ENCODE measurements at places on chromosomes 6 and 20. TPM values are rescaled to one million over a fixed set of nuclear protein-coding genes. Genes with fewer than 3 reads are reported as not detected.

- H3K27me3 ChIP-seq, result no peaks in the 10 kb centered on the region
- no peak overlapping the region for H3K4me3 ChIP-seq
- H3K4me1 ChIP-seq, result no peaks in the 10 kb centered on the region
- no peaks in the 10 kb centered on the region for H3K36me3 ChIP-seq
These were observed 126.8 kb downstream of the IPCEF1 start for GRCh38 chr6:154229786-154230185.

DNA sequence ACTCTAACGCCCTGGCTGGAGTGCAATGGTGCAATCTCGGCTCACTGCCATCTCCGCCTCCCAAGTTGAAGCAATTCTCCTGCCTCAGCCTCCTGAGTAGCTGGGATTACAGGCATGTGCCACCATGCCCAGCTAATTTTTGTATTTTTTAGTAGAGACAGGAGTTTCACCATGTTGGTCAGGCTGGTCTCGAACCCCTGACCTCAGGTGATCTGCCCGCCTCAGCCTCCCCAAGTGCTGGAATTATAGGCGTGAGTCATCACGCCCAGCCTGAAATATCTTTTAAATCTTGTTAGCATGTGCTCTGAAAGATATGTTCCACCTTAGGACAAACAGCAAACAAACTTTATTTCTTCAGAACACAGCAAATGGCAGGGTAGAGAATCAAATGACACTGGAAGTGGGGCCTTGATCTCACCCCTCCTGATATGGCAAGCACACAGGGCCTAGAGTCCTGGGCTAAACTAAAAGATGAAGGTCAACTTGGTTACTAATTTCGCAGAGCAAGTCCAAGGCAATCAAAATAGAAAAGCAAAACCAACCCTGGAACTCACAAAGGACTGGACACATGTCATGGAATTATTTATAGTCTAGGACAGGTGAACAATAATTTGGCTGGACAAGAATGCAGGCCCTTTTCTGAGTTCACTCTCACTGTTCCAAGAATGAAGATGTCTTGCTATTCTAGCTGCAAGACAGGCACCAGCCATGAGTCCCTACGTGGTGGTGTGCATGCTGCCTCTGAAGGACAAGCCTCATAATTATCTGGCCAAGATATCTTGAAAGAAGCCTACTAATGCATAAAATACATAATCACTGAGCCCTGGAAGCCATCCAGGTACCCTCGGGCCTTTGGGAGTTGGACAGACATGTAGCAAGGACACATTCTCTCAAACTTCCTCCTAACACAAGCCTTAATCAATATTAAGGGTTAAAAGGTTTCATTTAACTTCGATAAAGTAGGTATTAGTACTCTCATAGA, 35.6 kb downstream of the B4GALT5 start:
- H3K27ac ChIP-seq, result no peak overlapping the region
- H3K36me3 ChIP-seq, result no peaks in the 10 kb centered on the region
- H3K27me3 ChIP-seq, result no peaks in the 10 kb centered on the region
- H3K4me1 ChIP-seq, result peaks cover 27% of the 10 kb centered on the region
- no peak overlapping the region for H3K4me3 ChIP-seq

GRCh38 chr6:8481727-8482126, 46.4 kb upstream of the SLC35B3 start:
- no peak for DNase-seq
- H3K27me3 ChIP-seq, result no peaks in the 10 kb centered on the region
- no peak overlapping the region for H3K27ac ChIP-seq
- H3K4me1 ChIP-seq, result no peaks in the 10 kb centered on the region
- no peaks in the 10 kb centered on the region for H3K36me3 ChIP-seq
- H3K4me3 ChIP-seq, result no peak overlapping the region

DNA sequence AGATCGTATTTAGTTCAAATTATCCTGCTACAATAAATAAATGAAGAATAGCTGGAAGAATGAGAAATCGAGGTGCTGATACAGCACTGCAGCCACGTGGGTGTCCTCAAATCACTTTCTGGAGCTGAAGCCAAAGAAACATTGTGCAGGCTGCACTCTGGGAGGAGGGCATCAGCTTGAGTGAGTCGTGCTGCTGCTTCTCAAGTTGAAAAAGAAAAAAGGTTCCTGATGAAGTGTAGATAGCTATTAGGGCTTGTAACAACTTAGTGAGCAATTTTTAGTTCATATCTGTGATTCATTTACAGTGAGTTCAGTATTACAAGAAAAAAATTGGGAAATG, 40.5 kb downstream of the DSE start:
- peaks cover 2% of the 10 kb centered on the region for H3K4me1 ChIP-seq
- H3K27me3 ChIP-seq, result no peaks in the 10 kb centered on the region
- H3K4me3 ChIP-seq, result no peak overlapping the region

DNA sequence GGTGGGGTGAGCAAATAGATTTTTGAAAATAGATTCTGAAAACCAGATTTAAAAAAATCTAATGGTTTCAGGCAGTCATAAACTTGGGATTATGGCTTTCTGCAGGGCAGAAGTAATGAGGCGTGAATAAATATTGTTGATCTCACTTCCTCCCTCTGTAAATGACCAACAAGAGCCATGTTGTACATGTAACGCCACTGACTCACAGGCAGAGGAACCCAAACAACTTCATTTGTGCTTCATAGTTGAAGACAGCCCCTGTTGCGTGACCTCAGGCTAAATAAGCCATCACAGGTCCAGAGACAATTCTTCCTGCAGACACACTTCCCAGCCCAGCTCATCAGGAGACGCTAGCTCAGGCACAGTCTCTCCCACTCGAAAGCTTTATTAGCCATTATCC, 59.1 kb upstream of the F13A1 start:
- no peak overlapping the region for H3K4me3 ChIP-seq
- DNase-seq, result no peak
- H3K27me3 ChIP-seq, result no peaks in the 10 kb centered on the region
- no peaks in the 10 kb centered on the region for H3K36me3 ChIP-seq
- no peak overlapping the region for H3K27ac ChIP-seq

- no peaks in the 10 kb centered on the region for H3K27me3 ChIP-seq
- H3K36me3 ChIP-seq, result no peaks in the 10 kb centered on the region
- DNase-seq, result no peak
These were observed 79.1 kb downstream of the DTD1 start for GRCh38 chr20:18666803-18667415.

- no peak for DNase-seq
- no peaks in the 10 kb centered on the region for H3K27me3 ChIP-seq
- H3K27ac ChIP-seq, result no peak overlapping the region
- no peaks in the 10 kb centered on the region for H3K36me3 ChIP-seq
- no peaks in the 10 kb centered on the region for H3K4me1 ChIP-seq
These were observed 8.0 kb downstream of the VTA1 start for GRCh38 chr6:142155091-142155490.

- no peaks in the 10 kb centered on the region for H3K4me1 ChIP-seq
- no peaks in the 10 kb centered on the region for H3K36me3 ChIP-seq
- no peaks in the 10 kb centered on the region for H3K27me3 ChIP-seq
- no peak for DNase-seq
- no peak overlapping the region for H3K27ac ChIP-seq
- H3K4me3 ChIP-seq, result no peak overlapping the region
These were observed 12.6 kb upstream of the HLA-DQA1 start for GRCh38 chr6:32624565-32624964.

- H3K4me3 ChIP-seq, result no peak overlapping the region
- H3K36me3 ChIP-seq, result no peaks in the 10 kb centered on the region
- H3K27ac ChIP-seq, result no peak overlapping the region
- H3K4me1 ChIP-seq, result peaks cover 4% of the 10 kb centered on the region
- DNase-seq, result no peak
- no peaks in the 10 kb centered on the region for H3K27me3 ChIP-seq
These were observed 387.3 kb downstream of the CDKAL1 start for GRCh38 chr6:20921578-20921977.

GRCh38 chr6:64090352-64090751, 454.8 kb downstream of the PHF3 start:
- H3K4me3 ChIP-seq, result no peak overlapping the region
- DNase-seq, result no peak
- no peak overlapping the region for H3K27ac ChIP-seq
- no peaks in the 10 kb centered on the region for H3K27me3 ChIP-seq
- H3K36me3 ChIP-seq, result no peaks in the 10 kb centered on the region
- no peaks in the 10 kb centered on the region for H3K4me1 ChIP-seq

GRCh38 chr6:110097443-110097842, 82.0 kb downstream of the WASF1 start:
- H3K4me3 ChIP-seq, result no peak overlapping the region
- DNase-seq, result no peak
- no peaks in the 10 kb centered on the region for H3K36me3 ChIP-seq
- H3K27ac ChIP-seq, result no peak overlapping the region
- H3K4me1 ChIP-seq, result no peaks in the 10 kb centered on the region

GRCh38 chr20:2836035-2836434, 4.4 kb downstream of the PCED1A start:
- no peaks in the 10 kb centered on the region for H3K36me3 ChIP-seq
- H3K4me1 ChIP-seq, result peaks cover 4% of the 10 kb centered on the region
- no peak overlapping the region for H3K27ac ChIP-seq
- no peak for DNase-seq
- no peaks in the 10 kb centered on the region for H3K27me3 ChIP-seq

DNA sequence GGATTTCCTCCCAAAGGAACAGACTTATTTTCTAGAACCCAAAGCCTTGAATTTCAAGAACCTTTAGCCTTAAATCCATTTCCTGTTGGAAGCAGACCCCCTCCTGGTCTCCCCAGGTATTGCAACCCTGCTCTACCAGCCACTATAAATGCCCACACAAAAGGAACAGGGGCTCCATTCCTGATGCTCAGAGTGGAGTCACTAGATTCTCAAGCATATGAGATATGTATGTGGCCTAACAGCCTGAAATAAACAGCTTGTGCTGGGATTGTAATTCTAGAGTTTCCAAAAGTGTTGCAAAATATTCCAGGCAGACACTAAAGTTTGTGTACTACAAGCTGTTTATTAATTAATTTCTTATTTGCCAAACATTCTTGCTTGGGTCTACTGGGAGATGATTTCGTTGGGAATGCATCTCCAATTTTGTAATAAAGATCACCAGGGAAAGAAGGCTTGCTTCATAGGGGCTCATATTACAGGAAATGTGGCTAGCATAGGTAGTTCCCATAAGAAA, 44.8 kb downstream of the RIPOR3 start:
- H3K27ac ChIP-seq, result peak overlapping the region; percentile 20
- peaks cover 10% of the 10 kb centered on the region for H3K4me1 ChIP-seq
- DNase-seq, result no peak
- no peak overlapping the region for H3K4me3 ChIP-seq
- no peaks in the 10 kb centered on the region for H3K36me3 ChIP-seq

DNA sequence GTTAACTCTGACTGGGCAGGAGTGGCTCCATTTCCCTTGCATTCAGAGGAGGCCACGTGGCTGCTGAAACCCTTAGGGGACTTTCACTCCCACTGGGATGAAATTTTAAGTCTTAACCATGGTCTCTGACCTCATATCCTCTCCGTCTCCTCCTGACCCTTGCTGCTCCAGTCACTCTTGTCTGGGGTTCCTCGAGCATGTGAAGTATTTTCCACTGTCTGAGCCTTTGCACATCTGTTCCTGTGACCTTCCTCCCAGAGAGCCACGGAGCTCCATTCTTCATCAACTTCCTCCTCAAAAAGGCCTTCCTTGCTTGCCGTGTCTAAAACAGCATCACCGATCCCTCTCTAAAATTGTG, 153.0 kb upstream of the UST start:
- H3K27me3 ChIP-seq, result no peaks in the 10 kb centered on the region
- no peak for DNase-seq
- H3K4me1 ChIP-seq, result peaks cover 2% of the 10 kb centered on the region
- H3K27ac ChIP-seq, result no peak overlapping the region
- H3K4me3 ChIP-seq, result no peak overlapping the region

DNA sequence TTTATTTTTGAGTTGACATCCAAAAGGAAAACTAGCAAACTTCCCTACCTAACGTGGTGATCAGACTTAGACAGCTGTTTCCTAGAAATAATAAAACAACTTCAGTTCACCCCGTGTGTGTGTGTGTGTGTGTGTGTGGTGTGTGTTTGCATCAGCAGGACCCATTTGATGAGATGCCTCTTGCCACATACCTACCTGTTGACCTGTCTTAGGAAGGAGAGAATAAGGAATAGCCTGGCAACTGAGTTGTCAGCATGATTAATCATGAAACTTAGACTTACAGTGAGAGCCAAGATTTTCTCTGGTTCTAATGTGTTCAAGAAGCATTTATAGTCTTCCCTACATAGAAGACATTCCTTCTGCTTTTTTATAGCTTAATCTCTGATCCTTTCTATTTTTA, 16.1 kb upstream of the PBOV1 start:
- no peak overlapping the region for H3K4me3 ChIP-seq
- no peaks in the 10 kb centered on the region for H3K27me3 ChIP-seq
- H3K27ac ChIP-seq, result no peak overlapping the region
- H3K36me3 ChIP-seq, result no peaks in the 10 kb centered on the region

DNA sequence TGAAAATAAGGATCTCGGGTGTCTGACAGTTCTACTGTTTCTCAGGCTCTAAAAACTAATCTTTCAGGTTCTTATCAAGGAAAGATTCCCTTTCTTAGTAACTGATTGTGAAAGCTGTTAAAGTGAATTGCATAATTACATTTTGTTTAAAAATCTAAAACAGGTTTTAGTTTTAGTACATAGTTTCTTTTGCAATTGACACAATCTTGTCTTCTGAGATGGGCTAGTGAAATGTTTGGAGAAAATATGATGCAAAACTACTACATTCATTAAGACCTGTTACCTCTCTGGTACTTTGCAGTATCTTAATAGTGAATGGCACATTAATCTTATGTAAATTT, 298.4 kb downstream of the UTRN start:
- no peak for DNase-seq
- H3K36me3 ChIP-seq, result no peaks in the 10 kb centered on the region

DNA sequence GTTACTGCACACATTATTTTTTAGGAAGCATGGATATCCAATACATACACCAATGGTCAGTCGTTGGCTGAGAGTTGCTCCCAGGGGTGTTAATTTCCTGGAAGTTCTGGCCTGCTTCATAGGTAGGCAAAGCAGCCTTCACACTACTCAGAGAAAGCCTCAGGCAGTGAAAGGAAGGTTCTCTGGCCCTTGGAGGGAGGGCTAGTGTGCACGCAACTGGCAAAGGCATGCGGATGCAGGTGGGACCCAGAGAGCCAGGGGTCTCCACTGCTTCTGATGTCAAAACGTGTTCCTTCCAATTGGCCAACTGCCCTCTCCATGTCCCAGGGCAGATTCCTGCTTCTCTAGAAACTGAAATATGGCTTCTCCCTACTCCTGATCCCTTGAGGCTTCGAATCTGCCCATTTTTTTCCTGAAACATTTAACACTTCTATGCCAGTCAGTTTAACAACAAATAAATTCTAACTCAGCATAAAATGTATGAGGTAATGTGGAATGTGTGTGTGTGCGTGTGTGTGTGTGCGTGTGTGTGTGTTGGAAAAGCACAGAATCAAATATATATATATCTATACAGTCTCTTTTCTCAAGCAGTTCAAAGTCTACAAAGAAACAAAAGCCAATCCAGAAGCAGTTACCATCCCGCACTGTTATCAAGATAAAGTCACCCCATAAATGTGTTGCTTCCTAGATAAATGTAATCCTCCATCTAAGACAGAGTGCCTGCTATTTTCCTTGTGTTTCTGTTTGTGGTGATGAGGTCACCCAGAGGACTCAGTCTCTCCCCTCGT, 94.0 kb upstream of the HIVEP1 start:
- H3K27me3 ChIP-seq, result no peaks in the 10 kb centered on the region
- peaks cover 2% of the 10 kb centered on the region for H3K4me1 ChIP-seq
- H3K4me3 ChIP-seq, result no peak overlapping the region
- no peak overlapping the region for H3K27ac ChIP-seq

Gene RBBP8NL
- total RNA-seq, result not detected

Gene LAMA2
- total RNA-seq, result 193 TPM

Gene BAG2
- total RNA-seq, result 18.2 TPM

Gene RSPO3
- 0.12 TPM for total RNA-seq

Gene BPIFB4
- not detected for total RNA-seq

Gene GID8
- total RNA-seq, result 43.3 TPM

Gene ECT2L
- 0.65 TPM for total RNA-seq

Gene SCAF8
- 44.9 TPM for total RNA-seq

Gene PTCRA
- 0.55 TPM for total RNA-seq

Gene KCNS1
- not detected for total RNA-seq

Measured in ovary (tissue), 10 donors.